Stimulated activated CD4-positive, alpha-beta T cell treated with anti-CD3 and anti-CD28 coated beads, Interleukin-1b, Interleukin-23, amount 100 ng/mL, for 1 hour (primary cell): ENCODE measurements at places on chromosomes 6 and 20.
A peak's percentile ranks its signal among the peaks of the same experiment; 100 is the strongest.

DNA sequence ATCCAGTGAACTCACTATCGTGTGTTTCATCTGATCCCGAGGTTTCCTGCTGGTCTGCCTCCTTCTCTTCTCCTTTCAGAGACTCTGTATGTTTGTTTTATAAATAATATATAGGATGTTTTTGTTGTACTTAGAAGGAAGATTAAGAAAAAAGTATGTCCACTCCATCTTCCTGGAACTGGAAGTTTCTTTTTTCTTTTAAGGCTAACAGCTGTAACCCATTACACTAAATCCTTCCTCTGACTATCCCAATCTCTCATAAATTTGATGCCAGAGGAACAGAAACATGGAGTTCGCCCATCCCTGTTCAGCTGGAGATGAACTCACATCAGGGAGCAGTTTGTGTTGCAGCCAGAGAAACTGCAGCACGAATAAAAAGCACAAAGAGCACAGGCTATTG lies 20.7 kb downstream of the RIPK1 start:
- no peak for DNase-seq

- no peak for DNase-seq
These were observed 6.7 kb downstream of the SNAI1 start for GRCh38 chr20:49989234-49990065.

- DNase-seq, result no peak
These were observed 2.6 kb upstream of the WFDC5 start for GRCh38 chr20:45117581-45117980.

GRCh38 chr6:32460528-32460927 lies 20.8 kb downstream of the HLA-DRA start:
- no peak for DNase-seq

GRCh38 chr6:10746915-10747250 lies 722 bp upstream of the TMEM14B start:
- DNase-seq, result no peak

DNA sequence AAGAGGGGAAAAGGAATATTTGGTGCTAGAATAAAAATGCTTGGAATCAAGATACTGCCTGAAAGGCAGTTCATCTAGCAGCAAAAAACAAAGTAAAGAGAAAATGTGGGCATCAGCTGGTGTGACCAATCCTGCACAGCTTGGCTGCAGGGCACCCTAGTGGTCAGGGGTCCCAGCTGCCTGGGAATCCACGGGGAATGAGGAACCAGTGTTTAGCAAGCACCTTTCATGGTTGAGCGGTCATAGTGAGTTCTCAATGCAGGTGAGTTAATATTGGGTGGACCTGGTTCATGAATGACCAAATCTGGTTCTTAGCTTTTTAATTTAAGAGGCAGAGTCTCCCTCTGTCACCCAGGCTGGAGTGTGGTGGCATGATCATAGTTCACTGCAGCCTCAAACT lies 53.3 kb downstream of the CAP2 start:
- no peak for DNase-seq

DNA sequence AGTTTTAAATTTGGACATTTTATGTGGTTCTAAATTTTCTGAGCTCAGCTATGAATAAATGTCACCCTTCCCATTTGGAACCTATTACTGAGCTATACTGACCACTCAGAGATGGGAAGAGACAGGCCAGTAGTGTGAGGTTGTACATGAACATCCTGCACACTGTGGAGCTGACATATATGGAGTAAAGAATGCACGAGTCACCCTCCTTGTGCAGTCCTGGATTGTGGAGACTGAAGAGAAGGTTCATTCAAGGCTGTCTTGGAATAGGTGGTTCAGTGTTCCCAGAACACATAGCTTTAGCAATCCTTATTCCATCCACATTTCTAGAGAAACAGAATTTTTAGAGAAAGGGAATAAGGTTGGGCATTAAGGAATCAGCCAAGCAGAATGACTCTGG lies 50.3 kb upstream of the OGFRL1 start:
- DNase-seq, result no peak

GRCh38 chr6:43738877-43739641 lies 31.0 kb upstream of the VEGFA start:
- no peak for DNase-seq

GRCh38 chr20:47872341-47872740 lies 87.1 kb upstream of the SULF2 start:
- no peak for DNase-seq

DNA sequence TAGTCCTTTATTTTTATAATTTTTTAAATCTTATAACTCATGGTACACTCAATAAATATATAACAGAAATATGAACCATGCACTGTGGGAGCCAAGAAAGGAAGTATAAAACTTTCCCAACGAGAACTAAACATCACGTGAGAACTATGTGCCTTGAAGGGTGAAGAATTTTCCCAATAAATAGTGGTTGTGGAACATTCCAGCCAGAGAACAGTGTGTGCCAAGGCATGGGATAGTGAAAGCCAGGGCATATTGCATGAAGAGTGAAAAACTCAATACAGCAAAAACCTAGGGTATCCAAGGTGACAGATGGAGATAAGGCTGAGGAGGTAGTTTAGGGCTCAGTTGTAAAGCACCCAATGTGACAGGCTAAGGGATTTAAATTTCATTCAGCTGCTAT lies 86.1 kb downstream of the SIM1 start:
- DNase-seq, result no peak

DNA sequence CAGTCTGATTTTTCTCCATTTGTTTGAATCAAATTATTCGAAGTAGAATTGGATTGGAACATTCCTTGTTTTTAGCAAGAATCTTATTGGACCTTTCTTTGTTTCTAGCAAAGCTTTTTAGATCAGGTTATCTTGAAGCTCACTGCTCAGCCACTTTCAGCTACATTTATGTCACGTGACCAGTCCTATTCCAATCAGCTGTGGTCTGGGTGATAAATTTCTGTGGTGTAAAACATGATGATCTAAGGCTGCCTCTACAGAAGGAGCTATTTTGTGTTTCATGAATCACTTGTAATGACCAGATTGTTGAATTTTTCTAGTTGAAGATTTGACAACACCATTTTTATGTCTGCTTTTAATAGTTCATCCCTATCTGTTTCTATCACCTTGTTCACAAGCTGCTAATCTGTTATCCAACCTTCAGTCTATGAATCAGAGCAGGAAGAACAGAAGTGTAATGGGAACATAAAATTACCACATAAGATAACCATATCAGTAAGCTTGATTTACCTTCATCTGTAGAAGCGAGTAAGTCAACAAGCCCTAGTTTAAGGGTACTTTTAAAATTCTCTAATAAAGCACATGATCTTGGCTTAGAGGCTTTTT lies 101.0 kb upstream of the MAP3K7 start:
- no peak for DNase-seq

DNA sequence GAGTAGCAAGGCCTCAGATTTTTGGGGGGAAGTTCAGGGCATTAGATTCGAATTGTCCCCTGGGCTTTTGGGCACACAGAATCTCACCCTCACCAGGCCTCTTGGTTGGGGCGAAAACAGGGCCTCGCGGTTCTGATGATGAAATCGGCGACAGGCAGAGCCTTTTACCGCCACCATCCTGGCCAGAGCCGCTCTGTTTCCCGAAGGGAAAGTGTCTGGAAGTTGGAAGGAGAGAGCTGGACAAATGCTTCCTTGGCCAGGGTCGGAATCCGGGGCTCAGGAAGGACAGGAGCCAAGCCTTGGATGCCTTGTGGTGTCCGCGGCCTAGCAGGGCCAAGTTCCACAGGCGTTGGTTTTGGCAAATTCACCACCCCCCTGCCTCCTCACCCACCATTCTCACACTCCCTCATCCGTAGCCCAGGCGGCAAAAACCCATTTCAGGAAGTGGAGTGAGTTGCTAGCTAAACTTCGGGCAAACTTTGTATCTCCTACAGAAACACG lies 3.5 kb upstream of the TFAP2A start:
- DNase-seq, result no peak

DNA sequence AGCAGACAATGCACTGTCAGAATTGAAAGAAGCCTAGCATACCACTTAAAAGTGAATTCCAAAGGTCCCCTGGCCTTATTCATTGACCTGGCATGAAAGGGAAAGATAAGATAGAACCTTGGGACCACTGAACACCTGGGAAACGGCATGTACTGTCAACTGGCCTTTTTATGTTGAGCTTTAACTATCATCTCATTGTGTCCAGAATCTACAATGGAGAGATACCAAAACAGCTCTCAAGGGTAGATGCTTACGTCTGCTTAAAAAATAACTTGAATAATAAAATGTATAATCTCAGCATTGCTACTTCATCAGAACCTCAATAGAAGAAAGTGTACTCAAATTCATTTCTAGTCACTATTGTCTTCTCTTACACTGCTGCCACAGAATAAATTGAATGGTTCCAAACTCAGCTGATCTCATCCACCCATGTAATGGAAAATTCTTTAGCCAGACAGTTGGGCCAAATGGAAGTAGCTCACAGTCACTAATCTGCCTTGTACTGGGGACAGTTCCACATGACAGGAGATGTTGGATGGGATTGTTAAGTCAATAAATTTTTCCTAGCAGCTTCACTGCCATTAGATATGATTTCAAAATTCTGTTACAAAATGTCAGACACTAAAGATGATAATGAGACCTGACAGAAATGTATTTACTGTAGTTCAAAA lies 93.8 kb downstream of the MLIP start:
- DNase-seq, result no peak

- peak; percentile 74 for DNase-seq
These were observed 138.0 kb downstream of the NFATC2 start for GRCh38 chr20:51404297-51405060.

DNA sequence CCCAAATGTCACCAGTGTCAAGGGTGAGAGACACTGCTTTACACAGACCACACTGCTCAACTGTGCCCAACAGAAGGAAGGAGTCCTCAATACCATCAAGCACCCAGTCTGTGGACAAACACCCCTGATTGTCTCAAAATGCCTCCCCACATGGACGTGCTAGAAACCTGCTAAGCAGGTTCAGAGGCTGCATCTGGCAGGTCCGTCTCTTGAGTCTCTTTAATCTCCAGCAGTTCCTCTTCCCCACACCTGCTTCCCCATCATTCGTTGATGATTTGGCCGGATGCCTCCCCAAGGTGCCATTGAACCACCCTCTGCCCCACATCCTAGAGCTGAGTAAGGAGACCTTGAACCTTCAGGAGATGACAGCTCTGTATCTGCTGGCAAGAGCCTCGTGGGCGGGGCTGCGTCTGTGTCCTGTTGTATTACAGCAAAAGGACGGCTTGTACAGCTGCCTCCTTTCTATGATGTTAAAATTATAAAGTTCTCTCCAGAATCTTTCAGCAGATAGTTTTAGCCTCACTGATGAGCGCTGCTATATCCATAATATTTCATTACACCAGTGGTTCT lies 179.2 kb downstream of the PREX1 start:
- DNase-seq, result no peak

- DNase-seq, result no peak
These were observed 92.4 kb upstream of the CEP85L start for GRCh38 chr6:118743746-118744145.

- DNase-seq, result no peak
These were observed 14.0 kb downstream of the PCK1 start for GRCh38 chr20:57574954-57575353.

DNA sequence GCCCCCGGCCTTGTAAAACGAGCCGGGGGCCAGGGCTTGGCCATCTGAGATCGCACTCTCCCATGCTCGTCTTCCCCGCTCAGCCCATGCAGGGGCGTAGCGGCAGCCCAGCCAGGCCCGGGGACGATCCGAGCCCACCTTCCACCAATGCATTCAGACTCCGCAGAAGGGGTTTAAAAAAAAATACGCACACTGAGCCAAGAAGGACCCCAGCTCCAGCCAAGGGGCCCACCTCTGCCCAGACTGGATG lies 320 bp downstream of the GSTA4 start:
- no peak for DNase-seq

GRCh38 chr6:33008944-33009861 lies at the start of gene HLA-DOA:
TSS of gene HLA-DOA (minus strand) at chr6:33009591.
- no peak for DNase-seq

DNA sequence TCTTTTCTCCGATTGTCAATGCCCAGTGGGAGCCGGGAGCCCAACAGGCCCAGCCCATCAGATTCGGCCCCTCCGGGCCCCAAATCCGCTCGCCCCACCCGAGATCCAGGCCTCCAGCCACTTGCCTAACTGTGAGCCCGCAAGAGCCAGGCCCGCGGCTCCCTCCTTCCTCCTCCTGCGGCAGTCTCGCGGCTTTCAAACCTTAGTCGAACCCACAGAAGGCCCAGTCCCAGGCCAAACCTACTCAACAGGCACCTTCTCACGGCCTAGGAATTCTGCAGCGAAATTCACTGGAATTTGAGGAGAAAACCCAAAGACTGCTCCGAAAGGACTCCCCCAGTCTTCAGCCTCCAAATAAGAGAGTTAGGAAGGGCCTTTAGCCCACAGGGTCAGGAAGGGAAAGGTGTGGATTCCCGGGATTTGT lies 2.8 kb upstream of the TFAP2A start:
- DNase-seq, result no peak

DNA sequence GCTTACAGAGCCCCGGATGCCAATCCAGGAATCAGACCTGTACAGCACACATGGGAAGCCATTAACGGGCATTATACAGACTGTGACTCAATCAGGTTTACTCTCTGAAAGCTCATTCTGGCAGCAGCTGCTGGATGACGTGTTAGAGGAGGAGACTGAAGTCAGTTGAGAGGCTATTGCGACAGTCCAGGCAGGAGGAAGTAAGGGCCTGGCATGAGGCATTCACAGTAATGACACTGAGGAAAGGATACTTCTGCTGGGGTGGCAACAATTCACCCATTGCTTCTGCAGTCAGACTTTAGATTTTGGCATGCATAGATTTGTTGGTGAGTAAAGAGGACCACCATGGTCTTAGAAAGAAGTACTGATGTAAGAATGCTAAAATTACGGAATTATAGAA lies 151.0 kb upstream of the HEY2 start:
- no peak for DNase-seq

GRCh38 chr20:38434770-38435554 lies at the start of gene SNHG17:
TSS of gene SNHG17 (minus strand) at chr20:38435328.
- peak; percentile 87 for DNase-seq

DNA sequence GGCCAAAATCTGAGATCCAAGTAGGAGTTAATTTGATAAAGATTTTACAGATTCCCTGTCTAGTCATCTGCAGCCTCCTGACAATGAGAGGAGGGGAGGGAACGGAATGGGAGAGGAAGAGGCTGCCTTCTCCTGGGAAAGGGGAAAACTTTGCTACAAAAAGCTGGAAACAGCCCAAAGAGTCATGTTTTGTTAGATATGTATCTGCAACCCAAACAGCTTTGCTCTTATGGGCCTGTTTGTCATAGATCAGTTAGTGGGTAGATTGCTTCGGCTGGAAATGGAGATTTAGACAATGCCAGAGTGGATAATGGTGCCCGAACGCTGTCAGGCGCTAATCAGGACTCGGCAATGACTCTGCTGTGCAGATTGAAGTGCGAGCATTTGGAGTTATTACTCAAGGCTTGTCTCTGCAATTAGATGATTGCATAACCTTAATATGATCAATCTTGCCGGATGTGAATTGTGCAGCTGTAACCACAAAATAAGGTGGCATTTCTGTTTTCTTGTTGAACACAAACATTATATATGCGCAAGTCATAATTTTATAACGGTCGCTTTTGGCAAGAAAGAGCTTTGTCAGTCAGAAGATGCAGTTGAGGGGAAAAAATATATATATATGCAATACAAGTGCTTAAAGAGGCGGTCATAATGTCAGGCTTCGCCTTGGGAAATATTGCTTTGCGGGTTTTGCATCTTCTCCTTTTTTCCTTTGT lies 92.4 kb upstream of the MAFB start:
- no peak for DNase-seq

- DNase-seq, result no peak
These were observed 112.7 kb downstream of the PSMB1 start for GRCh38 chr6:170440437-170440836.
